ENCODE measurements at places on chromosomes 7 and 10.

- no peak for DNase-seq
Observed at GRCh38 chr10:103584216-103585010, 90.9 kb downstream of the NEURL1 start.

GRCh38 chr7:16999541-17000267 lies 117.9 kb upstream of the AGR3 start:
- DNase-seq = no peak

- DNase-seq = peak; percentile 86
Observed at GRCh38 chr10:86217371-86218080, 149.1 kb downstream of the GRID1 start.

DNA sequence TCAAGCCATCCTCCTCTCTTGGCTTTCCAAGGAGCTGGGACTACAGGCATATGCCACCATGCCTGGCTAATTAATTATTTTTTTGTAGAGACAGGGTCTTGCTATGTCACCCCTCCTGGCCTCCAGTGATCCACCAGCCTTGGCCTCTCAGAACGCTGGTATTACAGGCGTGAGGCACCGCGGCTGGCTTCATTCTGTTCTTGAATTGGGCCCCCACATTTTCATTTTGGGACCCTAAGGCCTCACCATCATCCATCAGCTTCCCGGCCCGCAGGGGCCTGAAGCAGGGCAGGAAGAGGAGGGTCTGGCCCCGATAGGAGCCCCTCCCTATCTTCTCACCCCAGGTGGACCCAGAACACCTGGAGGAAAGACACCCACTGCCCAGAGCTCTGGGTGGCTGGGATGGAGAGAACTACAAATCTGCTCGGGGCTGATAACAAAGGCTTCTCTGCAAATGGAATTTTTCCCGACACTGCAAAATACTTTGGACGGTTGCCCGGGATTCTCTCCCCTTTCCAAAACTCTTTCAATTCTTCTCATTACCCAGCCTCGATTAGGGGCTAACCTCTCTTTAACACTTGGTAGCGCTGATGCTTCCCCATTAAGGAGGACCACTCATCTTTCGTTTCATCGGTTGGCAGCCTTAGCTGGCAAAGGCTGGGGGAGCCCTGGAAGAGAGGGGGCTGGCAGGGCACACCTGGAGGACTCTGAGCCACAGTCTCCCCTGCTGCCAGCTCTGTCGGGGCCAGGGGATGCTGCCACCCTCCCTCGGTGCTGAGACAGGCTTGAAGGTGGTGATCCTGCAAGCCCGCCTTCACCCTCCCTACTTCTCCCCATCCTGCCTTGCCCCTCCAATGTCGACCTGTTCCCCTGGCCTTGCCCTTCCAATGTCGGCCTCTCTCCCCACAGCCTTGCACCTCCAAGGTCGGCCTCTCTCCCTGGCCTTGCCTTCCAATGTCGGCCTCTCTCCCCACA lies 81.0 kb upstream of the GNA12 start:
- DNase-seq = no peak

GRCh38 chr7:158130023-158130409 lies 457.6 kb downstream of the PTPRN2 start:
- no peak for DNase-seq

- DNase-seq = no peak
Observed at GRCh38 chr10:62059217-62059920, 157.9 kb downstream of the ARID5B start.

- no peak for DNase-seq
Observed at GRCh38 chr7:88147949-88148348, 71.9 kb downstream of the SRI start.

DNA sequence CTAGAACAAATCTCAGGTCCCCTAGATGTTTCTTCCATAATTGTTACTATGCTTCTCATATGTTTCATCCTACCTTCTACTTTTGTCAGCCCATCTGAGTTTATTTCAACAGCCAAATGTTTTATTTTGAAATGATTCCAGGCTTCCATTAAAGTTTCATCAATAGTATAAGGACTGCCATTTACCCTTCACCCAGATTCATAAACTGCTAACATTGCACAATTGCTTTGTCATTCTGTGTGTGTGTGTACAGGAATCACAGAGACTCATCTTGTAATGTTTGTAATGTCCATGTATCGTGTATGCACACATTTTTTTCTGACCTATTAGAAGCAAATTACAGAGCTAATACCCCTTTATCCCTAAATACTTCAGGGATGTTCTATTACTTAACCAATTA lies 25.5 kb downstream of the MMRN2 start:
- no peak for DNase-seq

DNA sequence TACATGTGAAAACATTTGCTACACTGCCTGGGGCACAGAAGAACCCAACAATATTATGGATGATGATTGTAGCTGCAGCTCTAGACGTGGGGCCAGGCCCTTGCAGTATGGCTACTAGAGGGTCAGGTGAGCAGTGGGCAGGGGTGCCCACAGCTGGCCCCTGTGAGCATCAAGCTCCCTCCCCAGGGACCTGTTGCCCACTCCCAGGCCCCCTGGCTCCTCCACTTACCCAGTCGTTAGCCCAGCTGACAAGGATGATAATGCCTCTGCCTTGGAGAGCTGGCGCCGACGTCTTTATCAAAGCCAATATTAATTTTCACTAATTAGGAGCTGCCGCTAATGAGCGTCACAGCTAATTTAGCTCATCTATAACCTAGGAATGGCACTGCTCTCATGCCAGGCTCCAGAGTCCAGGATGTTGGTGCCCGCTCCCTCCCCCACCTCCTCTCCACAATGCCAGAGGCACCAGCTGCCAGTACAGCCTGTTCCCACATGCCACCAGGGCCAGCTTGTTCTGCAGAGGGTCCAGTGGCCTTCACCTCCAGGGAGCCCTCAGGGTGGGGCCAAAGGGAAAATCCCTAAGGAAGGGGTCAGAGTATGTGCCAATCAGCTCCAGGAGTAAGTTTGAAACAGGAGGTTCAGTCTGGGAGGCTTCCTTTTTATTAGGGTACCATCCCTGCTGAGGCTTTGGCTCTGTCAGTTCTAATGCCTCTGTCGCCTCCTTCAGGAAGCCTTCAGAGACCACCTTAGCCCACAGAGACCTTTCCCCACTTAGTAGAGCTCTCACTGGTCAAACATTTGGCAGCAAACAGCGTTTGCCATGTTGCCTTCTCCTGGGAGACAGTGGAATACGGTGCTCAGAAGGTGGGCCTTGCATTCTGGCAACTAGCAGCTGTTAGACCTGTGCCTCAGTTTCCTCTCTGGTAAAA lies 77.2 kb downstream of the CDH23 start:
- no peak for DNase-seq

DNA sequence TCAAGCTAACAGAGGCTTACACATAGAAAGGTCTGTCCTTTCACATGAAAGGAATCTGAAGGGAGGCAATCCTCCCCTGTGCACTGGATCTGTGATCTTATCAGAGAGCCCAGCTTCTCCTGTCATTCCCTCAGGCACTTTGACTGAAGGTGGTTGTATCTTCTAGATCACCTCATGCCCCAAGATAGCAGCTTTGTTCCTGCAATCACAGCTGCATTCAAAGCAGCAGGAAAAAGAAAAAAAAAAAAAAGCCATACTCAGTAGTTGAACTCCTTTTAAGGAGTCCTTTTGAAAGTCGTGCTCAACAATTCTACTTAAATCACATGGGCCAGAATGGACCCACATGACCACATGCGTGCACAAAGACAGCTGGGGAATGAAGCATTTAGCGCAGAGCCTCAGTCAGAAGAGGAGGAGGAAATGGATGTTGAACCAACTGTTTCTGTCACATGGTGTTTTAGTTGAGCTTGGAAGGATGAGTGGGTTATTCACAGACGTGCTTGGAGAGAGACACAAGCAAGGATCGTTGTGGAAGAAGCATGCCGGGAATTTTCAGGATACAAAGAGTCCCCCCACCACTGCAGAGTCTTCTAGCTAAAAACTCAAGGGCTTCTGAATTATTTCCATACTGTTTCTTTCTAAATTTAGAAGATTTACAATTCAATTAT lies 13.0 kb upstream of the PFKP start:
- no peak for DNase-seq

DNA sequence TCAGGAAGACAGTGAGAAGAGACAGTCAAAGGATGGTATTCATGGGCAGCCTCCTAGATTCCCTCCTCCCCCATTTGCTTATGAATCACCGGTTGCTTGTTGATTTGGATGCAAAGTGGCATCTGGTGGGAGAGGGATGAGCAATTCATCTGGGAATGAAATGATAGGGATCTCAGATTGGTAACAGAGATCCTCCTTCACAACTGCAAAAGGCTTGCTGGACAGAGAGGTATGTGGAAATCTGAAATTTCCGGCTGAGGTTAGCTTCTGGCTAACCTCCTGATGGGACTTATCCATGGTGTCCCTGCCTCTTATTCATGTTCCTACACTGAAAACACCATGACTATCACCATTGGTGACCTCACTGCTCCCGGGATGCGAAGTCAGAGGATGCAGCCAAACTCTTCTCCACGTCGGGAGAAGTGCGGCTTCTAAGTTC lies 48.4 kb upstream of the PODXL start:
- no peak for DNase-seq

DNA sequence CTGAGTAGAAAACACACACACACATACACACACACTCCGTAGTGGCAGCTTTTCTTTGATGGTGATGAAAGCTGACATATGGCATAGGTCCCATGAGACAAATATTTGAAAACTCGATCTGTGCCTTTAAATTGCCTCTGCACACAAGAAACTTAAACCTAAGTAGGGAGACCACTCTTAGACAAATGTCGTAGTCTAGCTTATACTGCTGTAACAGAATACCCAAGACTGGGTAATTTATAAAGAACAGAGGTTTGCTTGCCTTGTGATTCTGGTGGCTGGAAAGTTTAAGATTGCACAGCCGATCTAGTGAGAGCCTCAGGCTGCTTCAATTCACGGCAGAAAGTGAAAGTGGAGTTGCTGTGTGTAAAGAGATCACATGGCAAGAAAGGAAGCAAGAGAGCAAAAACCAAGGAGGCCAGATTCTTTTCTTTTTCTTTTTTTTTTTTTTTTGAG lies 489.4 kb upstream of the SORCS1 start:
- no peak for DNase-seq

DNA sequence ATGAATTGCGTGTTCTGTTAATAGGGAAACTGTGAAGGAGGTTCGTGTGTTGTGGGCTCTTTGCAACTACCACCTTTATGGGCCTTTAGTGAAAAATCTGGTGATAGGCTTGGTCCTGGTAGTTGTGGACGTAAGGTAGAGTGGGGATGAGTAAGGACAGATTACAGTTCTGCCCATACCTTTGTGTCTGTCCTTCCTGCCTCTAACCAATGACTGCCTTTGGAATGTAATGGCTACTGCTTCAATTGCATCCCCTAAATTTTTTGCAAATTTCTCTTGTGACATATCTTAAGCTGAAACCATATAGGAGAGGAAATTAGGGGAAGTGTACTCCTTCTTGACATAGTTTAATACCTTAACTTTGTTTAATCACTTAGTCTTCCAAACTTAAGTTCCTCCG lies 82.3 kb downstream of the ADK start:
- no peak for DNase-seq

GRCh38 chr10:89301232-89301631 lies 614 bp upstream of the IFIT2 start:
- DNase-seq = no peak

DNA sequence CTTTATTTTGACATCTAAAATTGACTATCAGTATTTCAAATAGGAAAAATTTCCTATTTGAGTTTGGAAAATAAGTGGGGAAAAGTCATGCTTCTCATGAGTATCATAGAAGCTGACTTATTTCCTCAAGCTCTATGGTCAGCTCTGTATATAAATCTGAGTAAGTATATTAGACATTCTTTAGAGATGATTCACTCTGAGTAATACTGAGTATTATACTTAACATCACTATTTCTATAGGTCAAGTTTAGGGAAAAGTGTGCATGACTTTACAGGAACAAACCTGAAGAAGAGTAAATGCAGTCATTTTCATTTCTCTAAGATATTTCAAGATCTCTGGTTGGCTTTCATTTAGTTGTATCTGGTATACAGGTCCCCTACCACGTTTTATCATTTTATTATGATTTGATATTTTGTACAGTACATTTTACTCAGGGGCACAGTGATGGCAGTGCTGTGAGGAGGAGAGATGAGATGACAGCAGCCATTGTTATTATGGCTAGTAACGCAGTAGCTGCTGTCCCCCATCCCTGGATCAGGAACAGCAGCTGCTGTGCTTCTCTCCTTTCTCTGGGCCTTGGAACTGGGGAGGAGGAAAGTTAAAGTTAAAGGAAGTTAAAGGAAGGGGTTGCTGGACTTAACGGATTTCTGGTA lies 15.2 kb downstream of the SND1 start:
- no peak for DNase-seq

GRCh38 chr10:29141761-29142160 lies 147.1 kb upstream of the LYZL1 start:
- DNase-seq = no peak

GRCh38 chr7:156638443-156639077 lies 2.0 kb upstream of the RNF32 start:
- no peak for DNase-seq

GRCh38 chr7:28697913-28698563 lies 260.1 kb downstream of the TRIL start:
- no peak for DNase-seq

- DNase-seq = no peak
Observed at GRCh38 chr10:88181902-88182600, 318.6 kb downstream of the PTEN start.

DNA sequence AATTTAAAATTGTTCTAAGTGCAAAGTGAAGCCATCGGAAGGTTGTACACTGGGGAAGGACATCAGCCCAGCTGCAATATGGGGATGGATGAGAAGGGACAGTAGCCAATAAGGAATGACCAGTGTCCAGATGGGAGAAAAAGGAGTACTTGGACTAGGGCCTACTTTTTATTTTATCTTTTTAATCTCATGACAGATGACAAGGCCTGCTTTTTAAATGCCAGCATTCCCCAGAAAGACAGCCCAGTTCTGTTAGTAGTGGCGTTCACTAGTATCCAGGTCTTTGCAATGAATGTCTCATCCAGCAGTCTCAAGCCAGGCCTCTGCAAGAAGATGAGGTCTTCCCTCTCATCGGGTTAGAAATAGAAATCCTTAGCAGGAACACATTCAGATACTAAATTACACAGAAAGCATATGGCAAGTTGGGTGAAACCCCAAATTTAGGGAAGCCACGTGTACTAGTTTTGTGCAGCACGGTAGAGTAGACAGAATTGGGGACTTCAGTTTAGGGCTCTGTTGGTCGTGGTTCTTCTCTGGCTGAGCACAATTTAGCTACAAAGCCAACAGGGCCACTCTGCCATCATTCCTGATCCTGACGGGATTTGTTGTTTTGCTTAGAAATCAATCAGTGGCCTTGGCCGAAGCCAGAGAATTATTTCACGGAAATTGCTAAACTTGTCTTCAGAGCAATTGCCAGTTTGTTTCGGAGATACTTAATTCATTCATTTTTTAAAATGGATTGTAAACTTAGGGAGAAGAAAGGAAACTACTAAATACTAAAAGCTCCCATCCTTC lies 227.8 kb downstream of the ARHGAP21 start:
- no peak for DNase-seq
